ENCODE measurements at places on chromosomes 2 and 18. TPM values are rescaled to one million over a fixed set of nuclear protein-coding genes. Genes with fewer than 3 reads are reported as not detected.

DNA sequence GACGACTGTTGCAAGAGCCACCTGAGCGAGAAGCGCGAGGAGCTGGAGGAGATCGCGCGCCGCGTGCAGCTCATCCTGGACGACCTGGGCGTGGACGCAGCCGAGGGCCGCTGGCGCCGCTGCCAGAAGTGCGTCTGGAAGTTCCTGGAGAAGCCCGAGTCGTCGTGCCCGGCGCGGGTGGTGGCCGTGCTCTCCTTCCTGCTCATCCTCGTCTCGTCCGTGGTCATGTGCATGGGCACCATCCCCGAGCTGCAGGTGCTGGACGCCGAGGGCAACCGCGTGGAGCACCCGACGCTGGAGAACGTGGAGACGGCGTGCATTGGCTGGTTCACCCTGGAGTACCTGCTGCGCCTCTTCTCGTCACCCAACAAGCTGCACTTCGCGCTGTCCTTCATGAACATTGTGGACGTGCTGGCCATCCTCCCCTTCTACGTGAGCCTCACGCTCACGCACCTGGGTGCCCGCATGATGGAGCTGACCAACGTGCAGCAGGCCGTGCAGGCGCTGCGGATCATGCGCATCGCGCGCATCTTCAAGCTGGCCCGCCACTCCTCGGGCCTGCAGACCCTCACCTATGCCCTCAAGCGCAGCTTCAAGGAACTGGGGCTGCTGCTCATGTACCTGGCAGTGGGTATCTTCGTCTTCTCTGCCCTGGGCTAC is 1.2 kb downstream of the KCNF1 start:
- H3K4me3 ChIP-seq: no peak overlapping the region
- peaks cover 3% of the 10 kb centered on the region for H3K4me1 ChIP-seq
- no peak overlapping the region for H3K27ac ChIP-seq

The PJVK gene
- total RNA-seq: 2.4 TPM

GRCh38 chr2:133790711-133791110 is 222.4 kb upstream of the NCKAP5 start:
- H3K4me3 ChIP-seq: no peak overlapping the region
- peak; percentile 68 for DNase-seq
- peak overlapping the region; percentile 78 for H3K27ac ChIP-seq
- H3K27me3 ChIP-seq: no peaks in the 10 kb centered on the region
- H3K36me3 ChIP-seq: no peaks in the 10 kb centered on the region

GRCh38 chr2:120785228-120785966 is 49.7 kb downstream of the GLI2 start:
- H3K4me3 ChIP-seq: no peak overlapping the region
- no peak overlapping the region for H3K27ac ChIP-seq
- no peaks in the 10 kb centered on the region for H3K27me3 ChIP-seq
- H3K4me1 ChIP-seq: peaks cover 16% of the 10 kb centered on the region

The TOGARAM2 gene
- total RNA-seq: 0.73 TPM

The PLCL1 gene
- total RNA-seq: 0.84 TPM

GRCh38 chr2:157291018-157291417 is 33.5 kb downstream of the GALNT5 start:
- H3K36me3 ChIP-seq: no peaks in the 10 kb centered on the region
- DNase-seq: no peak
- H3K4me3 ChIP-seq: no peak overlapping the region

DNA sequence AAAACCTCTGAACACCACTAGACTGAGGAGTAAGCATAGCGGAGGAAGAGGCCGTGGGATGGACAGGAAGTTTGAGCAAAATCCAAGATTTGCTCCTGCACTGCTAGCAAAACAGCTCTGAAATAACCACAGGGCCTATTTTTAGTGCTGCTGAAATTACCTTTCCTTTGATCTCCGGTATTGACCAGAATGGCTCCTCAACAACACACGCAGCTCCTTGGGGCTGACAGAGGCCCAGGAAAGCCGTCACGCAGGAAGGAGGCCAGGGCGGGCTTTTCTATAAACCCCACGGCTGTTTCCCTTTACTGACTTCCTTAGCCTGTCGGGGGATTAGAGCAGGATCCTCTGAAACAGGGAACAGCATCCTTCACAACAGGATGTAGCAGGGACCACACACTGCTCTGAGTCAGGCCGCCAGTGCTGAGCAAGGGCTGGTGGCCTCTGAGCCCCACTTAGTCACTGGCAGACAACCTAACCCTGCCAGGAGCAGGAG is 80.8 kb upstream of the LCLAT1 start:
- H3K36me3 ChIP-seq: no peaks in the 10 kb centered on the region
- H3K27ac ChIP-seq: peak overlapping the region; percentile 70
- H3K4me3 ChIP-seq: no peak overlapping the region
- H3K27me3 ChIP-seq: no peaks in the 10 kb centered on the region
- H3K4me1 ChIP-seq: peaks cover 53% of the 10 kb centered on the region

The MYL12B gene
- 374 TPM for total RNA-seq

The AKAIN1 gene
- total RNA-seq: not detected

DNA sequence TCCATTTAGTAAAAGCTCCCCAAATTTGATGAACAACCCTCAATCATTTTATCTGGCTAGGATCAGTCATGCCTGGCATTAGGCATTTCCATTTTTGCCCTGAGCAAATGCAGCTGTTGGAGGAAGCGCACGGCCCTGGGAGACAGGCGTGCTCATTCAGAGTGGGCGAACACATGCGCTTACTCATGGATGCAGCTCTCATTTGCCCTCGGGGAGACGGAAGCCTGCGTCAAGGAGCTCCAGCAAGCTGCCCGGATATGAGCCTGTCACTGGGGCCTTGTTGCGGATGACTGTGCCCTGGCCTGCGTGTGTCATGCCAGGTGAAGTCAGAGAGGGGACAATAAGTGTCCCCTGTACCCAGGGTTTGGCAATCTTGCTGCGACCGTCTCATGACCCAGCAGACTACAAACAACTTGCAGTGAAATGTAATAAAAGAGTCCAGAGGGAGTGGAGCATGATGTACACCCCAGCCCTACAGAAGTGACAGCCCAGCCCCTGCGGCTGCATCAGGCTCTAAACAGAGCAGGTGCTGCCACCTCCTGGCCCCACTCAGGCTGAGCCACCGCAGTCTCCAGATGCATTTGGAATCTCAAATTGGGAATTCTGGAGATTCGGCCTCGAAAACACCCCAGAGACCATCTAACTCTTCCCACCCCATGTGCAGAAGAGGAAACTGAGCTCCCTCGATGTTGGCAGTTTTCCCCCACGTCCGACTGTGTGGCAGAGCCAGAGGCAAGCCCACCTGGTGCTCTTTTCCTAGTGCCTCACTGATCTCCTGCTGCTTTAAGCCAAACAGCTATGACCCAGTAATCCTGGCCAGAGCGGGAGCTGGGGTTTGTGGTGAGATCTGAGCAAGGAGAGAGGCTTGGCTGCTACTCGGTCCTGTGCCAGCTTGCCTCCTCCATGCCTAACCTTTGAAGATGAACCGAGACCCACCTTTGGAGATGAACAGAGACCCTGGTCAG is 105.0 kb upstream of the ALK start:
- no peaks in the 10 kb centered on the region for H3K36me3 ChIP-seq
- peaks cover 20% of the 10 kb centered on the region for H3K27me3 ChIP-seq
- H3K27ac ChIP-seq: no peak overlapping the region

The TIA1 gene
- total RNA-seq: 104 TPM

DNA sequence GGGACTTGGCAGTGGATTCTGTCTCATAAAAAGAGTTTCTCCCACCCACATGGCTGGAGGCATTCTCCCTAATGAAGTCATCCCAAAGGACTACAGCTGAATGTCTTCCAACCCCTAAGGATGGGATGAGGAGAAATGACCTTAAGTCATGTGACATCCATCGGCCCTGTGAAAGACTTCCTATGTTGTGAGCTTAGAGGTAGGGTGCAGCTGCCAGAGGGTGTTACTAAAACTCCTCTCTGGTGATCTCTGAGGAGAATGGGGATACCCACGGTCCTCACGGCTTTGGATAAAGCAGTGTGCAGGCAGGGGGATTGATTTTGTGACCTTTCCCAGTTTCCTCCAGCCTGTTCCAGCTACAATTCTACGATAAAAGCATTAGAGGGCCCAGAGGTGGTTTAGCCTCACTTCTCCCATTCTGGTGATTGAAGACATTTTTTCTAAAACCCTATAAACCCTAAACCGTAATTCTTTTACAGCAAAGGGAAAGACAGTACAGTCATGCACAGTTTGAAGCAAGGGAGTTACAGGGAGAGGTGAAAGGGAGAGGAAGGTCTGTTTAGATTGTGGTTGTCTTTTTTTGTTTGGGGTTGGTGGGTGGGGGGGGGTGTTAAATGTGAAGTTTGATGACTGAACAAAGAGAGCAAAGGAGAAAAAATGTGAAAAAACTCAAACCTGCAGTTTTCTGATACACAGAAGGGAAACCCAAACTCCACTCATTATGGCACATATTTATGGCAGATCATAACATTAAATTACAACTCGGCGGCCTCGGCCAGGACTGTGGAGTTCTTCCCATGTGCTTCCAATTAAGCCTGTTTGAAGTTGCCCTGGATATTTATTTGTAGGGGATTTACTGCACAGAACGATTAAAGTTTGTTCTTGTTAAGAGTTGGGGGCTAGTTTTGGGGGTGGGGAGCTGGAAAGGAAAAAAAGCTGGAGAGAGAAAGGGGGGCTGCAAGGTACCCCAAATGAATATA is 26.6 kb upstream of the SLC14A2 start:
- peaks cover 28% of the 10 kb centered on the region for H3K4me1 ChIP-seq
- H3K4me3 ChIP-seq: peak overlapping the region; percentile 7
- no peaks in the 10 kb centered on the region for H3K36me3 ChIP-seq
- H3K27me3 ChIP-seq: no peaks in the 10 kb centered on the region
